ENCODE measurements at places on chromosomes 2 and 18. TPM values are rescaled to one million over a fixed set of nuclear protein-coding genes. Genes with fewer than 3 reads are reported as not detected.

DNA sequence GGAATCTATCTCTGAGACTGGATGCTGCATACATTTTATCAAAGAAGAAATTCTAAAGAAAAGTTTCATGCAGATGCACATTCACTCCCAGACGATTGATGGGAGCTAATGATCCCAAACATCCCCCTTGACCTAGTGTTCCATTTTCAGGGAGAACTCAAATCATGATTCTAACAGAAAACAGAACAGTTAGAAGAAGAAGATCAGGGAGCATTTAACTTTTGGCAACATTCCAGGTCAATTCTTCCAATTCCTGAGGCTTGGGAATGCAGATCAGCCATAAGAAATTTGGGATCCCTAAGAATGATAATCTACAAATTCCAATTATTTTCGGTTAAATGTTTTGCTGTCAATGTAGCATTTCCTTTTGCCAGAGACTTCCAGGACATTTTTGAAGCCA is 96.6 kb downstream of the CPO start:
- no peak for DNase-seq

COL3A1 gene
- total RNA-seq = 33.6 TPM

- no peak for DNase-seq
These were observed 24.4 kb upstream of the GAREM2 start for GRCh38 chr2:26148501-26148900.

DNA sequence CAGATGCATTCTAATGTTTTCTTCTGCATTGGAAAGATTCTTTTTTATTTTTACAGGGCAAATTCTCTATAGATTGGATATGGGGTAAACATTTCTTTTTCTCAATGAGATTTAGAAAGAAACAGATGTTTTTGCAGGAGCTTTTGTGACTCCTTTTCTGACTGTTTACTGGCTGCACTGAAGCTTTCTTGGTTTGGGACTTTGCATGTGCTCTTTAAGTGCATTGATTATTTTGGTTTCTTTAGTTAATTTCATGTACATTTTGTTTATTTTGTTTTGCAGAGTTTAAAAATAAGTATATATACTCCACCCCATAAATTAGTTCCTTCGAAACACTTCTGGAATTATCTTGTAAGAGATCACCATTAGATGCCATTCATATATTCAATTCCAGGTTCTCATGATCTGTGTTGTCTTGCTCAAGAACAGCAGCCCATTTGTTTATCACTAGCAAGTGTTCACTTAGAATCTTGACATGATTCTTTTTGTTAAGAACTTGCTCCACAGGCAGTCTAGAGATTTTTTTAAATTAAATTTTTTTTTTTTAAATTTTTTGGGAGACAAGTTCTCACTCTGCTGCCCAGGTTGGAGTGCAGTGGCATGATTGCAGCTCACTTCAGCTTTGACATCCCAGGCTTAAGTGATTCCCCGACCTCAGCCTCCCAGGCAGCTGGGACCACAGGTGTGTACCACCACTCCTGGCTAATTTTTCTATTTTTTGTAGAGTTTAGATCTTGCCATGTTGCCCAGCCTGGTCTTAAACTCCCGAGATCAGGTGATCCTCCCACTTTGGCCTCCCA is 233.7 kb downstream of the MYCN start:
- no peak for DNase-seq

GRCh38 chr2:133266041-133266925 is 302.0 kb downstream of the NCKAP5 start:
- DNase-seq = no peak

NYAP2 gene
- not detected for total RNA-seq

GRCh38 chr2:48714245-48714644 is 41.3 kb downstream of the LHCGR start:
- DNase-seq = no peak

CD207 gene
- total RNA-seq = not detected

MTCL1 gene
- total RNA-seq = 9.3 TPM

GRCh38 chr2:12617366-12617765 is 99.4 kb upstream of the TRIB2 start:
- no peak for DNase-seq
